Stimulated activated CD4-positive, alpha-beta T cell treated with anti-CD3 and anti-CD28 coated beads, Interleukin-2, amount 100 ng/mL, for 48 hours (primary cell): ENCODE measurements at places on chromosomes 5 and 9.

DNA sequence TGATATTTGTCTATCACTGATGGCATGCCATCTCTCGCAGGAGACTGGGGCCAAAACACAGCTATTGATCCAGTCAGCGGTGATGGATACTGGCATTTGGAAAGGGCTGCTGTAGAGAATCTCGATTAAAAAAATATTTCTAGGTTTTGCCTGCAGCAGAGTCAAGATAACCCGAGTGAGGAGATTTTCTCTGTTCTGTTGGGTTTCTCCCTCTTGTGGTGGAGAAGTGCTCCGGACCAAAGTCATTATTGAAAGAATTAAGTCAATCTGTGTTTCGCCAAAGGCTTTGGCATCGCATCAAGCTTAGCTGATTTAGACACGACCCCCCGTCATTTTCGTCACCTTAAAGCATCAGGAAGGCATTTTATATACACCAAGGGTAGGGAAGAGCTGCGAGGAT is 97.1 kb upstream of the IRX2 start:
- DNase-seq = no peak

- no peak for DNase-seq
Observed at GRCh38 chr5:171263181-171263580, 45.9 kb upstream of the TLX3 start.

DNA sequence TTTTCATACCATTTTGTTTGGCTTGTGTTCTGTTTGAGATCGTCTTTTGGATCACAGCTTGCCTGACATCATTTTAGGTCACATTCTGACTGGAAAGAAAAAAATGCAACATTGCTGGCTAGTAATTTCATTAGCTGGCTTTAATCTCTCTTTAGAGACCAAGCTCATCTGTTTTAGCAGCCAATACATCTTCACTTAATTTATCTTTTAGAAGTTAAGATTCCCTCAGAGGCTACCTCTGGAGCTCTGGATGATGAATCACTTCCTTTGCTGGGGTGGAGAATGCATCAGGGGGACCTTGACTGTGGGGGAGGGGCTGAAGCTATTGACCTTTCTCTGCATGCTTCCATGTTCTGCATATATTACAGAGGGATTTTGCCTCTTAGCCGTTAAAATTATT is 181.5 kb upstream of the OTULINL start:
- DNase-seq = no peak

GRCh38 chr5:60993425-60993824 is 48.4 kb downstream of the NDUFAF2 start:
- no peak for DNase-seq

DNA sequence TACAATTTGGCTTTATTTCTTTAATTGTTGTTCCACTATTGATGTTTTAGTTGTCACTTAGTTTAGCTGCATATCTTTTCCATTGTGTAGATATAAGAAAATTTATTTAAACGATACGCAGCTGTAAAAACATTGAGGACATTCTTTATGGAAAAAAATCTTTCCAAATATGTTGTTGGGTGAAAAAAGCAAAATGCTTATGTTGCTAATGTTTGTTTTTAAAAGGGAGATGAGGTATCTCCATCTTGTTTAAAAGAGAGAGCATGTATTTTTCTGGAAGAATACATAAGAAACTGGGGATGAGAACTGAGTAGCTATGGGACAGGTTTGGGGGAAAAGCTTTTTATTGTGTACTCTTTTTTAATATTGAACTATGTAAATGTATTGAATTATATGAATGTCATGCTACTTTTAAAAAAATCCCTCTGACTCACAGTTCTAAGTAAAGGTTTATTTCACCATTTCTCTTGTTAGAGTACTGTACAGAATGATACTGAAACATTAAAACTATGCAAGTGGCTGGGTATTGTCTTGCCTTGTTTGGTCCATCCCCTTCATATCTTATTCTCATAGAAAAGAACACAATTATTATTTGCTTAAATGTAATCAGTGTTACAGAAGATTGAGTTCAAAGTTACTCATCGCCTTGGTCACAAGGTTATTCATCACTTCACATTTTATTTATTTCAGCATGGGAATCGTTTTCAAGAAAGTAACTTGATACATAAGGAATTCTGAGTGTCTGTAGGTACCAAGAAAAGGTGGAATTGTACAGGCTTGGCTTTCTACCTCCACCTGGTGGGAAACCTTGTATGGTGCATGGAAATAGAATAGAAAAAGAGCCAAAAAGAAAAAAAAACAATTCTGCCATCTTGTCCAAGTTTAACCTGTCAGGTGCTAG is 85.8 kb downstream of the RIC1 start:
- no peak for DNase-seq

DNA sequence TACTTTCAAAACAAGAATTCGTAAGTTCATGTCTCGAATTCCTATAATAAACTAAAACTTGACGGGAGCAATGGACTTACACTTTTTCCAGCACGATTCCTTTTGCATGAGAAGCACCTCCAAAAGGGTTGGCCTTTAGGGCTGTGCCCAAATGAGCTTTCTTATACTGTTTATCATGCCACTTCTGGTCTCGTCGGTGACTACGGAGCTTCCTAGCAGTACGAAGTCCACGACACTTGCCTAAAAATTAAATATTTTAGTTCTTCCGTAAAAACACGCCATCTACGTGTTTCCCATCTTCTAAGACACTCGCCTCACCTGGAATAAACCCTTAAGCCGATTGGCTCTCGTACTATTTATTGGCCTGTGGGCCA is 554 bp downstream of the RPS23 start:
- no peak for DNase-seq

GRCh38 chr5:142852416-142853198 is 82.4 kb downstream of the ARHGAP26 start:
- no peak for DNase-seq

DNA sequence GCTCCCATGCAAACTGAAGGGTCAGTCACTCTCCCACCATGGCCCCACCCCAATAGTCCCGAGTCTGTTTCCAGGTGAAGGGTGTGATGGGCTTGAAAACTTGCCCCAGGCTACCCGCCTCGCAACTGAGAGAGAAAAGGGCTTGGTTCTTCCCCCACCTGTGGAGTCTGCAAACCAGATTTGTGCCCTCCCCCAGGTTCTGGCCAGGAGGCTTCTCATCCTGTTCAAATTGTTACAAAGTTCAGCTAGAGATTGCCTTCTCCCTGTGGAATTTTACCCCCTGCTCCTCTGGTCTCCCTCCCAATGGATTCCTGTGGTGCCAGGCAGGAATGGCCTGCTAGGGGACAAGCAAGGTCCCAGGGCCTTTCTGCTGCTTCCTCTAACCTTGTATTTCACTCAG is 93.1 kb upstream of the ACO1 start:
- DNase-seq = no peak

DNA sequence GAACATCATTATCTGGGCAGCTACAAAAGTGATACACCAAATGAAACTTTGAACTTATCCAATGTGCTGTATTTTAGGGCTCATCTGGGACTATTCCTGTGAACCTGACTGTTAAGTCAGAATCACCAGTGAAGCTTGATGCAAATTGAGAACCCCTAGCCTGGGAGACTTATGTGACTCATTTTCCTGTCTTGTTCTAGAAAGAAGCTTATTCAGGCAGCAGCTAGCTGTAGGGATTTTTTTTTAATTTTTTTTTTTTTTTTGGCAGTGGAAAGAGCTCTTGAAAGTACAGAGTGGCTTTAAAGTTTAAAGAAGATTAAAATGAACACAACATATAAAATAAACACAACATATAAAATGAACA is 81.1 kb upstream of the TNFAIP8 start:
- DNase-seq = no peak

GRCh38 chr5:32508806-32509805 is 64.6 kb upstream of the ZFR start:
- no peak for DNase-seq

DNA sequence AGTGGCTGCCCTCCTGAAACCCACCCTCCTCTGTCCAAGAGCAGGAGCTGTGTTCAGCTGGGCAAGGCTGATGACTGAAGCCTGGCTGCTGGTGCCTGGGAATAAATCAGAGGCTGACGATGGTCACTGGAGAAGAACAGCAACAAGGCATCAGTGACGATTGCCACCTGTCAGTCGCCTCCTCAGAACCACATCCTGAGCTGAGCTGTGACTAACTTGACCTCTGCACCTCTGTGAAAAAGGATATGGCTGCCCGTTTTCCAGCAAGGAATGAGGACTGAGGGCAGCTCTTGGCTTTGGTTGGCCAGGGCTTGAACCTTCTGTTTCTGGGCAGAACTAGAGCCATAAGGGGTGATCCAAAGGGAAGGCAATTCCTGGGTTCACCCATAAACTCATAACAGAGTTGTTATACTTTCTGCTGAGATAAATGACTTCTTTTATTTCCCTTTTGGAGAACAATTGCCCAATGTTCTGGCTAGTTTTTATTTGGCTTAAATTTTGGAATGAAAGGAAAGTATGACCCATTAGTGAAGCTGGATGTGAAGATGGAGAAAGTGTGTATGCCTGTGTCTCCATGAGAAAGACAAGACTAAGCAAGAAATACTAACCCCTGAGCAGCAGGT is 40.1 kb downstream of the TRIP13 start:
- DNase-seq = no peak

DNA sequence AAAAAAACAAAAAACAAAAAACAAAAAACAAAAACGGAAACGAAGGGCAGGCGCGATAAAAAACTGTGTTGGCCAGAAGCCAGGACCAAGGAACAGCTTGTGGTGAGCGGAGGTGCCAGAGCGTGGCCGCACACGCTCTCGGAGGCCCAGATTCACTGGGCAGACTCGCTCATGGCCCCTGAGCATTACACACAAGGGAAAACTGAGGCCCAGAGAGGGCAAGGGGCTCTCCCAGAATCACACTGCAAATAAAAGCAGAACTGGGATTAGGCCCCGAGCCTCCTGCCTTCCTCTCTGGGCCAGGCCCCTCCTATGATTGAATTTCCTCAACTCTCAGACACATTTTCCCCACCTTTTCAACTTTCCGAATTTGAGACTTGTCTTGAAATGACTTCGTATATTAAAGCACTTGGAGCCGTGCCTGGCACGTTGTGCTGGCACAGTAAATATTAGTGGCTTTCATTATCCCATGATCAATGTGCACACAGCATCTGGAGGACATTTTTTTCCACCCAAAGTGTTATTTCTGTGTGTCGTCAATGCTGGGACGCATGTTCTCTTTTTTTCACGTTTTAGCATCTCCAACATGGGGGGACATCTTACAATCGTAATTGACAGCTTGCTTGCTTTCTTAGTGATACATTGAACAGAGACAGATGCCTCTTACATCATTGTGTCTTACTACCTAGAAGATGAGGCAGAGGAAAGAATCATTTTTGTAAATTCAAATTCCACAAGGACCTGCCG is 7.4 kb downstream of the FIBCD1 start:
- no peak for DNase-seq
